ENCODE measurements at places on chromosomes 3 and 15. TPM values are rescaled to one million over a fixed set of nuclear protein-coding genes. Genes with fewer than 3 reads are reported as not detected.

The VPS39 gene
- total RNA-seq: 63.3 TPM

The TIMMDC1 gene
- total RNA-seq: 83.5 TPM

The CYP8B1 gene
- not detected for total RNA-seq

The MRPS11 gene
- 24.9 TPM for total RNA-seq

The LRRC58 gene
- 19.2 TPM for total RNA-seq

The CAMP gene
- total RNA-seq: 0.90 TPM

DNA sequence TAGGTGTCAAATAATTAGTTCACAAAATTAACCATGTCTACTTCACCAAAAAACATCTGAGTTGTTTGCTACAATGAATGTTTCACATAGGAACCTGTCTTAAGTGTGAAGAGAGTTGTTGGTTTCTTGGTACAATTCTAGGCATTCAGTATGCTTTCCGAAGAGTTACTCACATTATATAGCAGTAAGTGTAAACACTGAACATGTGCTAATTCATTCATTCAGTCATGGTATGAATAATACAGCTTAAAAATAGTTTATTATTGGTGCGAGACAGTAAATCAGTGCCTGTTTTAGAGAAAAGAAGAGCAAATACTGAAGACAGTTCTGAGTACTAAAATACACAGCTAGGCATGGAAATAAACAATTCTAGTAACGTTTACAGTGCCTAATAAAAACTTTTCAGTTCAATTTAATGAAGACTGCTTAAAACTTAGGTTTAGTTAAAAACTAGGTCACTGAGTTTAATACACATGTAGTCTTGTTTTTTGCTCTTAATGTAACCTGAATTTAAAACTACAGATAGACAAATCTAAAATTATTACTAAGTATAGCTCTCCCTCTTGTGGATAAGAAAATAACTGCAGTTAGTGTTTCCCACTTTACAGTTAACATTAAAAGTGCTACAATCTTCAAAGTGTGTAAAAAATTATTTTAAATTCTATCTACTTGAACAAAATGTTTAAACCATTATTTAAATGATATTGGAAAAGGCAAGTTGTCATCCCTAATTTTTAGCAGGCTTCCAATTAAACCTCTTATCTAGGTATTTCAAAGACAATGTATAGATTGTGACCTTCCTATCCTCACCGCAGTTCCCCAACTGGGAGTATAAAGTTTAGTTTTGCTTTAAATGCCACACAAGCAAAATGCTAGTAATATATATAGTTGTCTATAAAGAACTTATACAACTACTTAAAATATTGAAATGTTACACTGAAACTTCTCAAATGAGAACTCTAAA lies 20.1 kb upstream of the ZCWPW2 start:
- no peaks in the 10 kb centered on the region for H3K4me1 ChIP-seq
- no peaks in the 10 kb centered on the region for H3K27me3 ChIP-seq

DNA sequence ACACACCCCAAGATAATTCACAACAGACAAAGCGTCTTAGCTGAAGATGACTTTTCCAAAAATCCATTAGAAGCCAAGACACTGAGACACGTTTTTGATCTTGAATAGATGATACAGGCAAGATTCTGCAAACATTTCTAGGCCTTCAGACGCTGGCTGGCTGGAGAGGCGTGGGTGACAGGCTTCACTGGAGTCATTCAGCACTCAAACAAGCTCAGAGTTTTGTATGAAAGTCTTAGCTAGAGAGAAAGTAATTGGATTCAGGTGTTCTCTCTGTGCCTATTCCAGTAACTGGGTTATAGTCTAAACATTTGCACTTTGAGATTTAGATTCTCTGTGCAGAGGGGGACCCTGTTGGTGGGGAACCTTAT lies 147.7 kb upstream of the BHLHE40 start:
- H3K4me3 ChIP-seq: no peak overlapping the region
- DNase-seq: no peak
- H3K4me1 ChIP-seq: no peaks in the 10 kb centered on the region
- H3K36me3 ChIP-seq: no peaks in the 10 kb centered on the region

DNA sequence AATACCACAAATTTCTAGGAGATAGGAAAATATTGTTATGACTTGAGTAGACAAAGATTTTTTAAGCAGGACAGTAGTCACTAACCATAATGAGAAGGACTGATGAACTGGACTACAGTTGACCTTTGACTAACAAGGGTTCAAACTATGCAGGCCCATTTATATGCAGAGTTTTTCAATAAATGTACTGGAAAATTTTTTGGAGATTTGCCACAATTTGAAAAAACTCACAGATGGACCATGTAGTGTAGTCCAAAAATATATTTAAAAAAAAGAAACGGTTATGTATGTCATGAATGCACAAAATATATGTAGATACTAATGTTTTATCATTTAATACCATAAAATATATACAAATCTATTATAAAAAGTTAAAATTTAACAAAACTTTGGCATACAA lies 151.8 kb downstream of the LRRN1 start:
- H3K27me3 ChIP-seq: no peaks in the 10 kb centered on the region
- no peak for DNase-seq
- no peaks in the 10 kb centered on the region for H3K4me1 ChIP-seq
- H3K27ac ChIP-seq: no peak overlapping the region

DNA sequence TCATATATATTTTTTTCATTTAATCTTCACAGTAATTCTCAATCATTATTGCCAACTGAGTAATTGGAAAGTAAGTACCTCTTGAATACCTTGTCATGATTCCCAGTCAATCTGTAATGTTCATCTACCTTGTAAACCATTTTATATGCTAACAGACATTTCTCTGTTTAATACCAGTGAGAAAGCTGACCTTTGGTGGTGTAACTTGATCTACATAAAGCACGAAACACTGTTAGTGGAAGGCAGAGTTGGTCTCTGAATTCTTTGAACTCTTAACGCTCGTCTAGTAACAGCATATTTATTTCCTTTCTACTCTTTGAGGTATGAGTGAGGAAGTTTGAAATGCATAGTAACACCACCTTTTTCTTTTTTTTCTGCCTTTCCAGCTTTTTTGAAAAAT lies 59.5 kb downstream of the SLC25A26 start:
- no peak overlapping the region for H3K4me3 ChIP-seq
- no peaks in the 10 kb centered on the region for H3K36me3 ChIP-seq
- DNase-seq: no peak
- no peaks in the 10 kb centered on the region for H3K4me1 ChIP-seq
- H3K27me3 ChIP-seq: no peaks in the 10 kb centered on the region

DNA sequence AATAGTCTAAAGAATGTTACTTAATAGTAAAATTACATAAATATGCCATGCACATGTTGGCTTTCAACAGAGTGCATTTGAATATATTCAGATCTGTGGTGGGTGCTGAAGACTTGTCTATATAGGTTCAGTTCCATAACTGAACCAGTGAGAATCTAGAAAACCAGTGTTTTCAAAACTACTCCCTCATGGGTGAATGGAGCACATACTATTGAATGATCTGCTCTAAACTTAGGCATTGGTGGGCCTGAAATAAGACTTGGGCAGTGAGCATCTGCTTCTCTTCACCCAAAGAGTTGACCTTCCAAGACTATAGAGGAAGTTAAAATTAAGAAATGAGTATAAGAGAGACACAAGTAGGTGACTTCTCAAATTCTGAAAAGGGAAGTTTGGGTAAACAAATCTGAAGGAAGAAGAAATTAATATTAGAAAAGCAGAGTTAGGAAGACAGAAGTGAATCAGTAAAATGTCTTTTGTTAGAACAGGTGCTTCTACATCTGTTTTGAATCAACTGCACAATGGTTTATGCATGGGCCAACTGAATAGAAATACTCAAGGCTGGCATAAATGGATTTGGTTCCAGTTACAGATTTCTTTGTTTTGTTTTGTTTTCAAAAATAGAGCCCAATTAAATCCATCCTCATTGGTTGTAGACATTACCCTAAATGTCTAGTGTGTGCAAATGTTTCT lies 19.3 kb downstream of the ALCAM start:
- no peak for DNase-seq
- peaks cover 2% of the 10 kb centered on the region for H3K4me1 ChIP-seq

- H3K36me3 ChIP-seq: no peaks in the 10 kb centered on the region
- no peaks in the 10 kb centered on the region for H3K27me3 ChIP-seq
- no peak overlapping the region for H3K27ac ChIP-seq
- no peak overlapping the region for H3K4me3 ChIP-seq
- no peak for DNase-seq
Measured at GRCh38 chr15:53746101-53746500, 13.4 kb downstream of the WDR72 start.

DNA sequence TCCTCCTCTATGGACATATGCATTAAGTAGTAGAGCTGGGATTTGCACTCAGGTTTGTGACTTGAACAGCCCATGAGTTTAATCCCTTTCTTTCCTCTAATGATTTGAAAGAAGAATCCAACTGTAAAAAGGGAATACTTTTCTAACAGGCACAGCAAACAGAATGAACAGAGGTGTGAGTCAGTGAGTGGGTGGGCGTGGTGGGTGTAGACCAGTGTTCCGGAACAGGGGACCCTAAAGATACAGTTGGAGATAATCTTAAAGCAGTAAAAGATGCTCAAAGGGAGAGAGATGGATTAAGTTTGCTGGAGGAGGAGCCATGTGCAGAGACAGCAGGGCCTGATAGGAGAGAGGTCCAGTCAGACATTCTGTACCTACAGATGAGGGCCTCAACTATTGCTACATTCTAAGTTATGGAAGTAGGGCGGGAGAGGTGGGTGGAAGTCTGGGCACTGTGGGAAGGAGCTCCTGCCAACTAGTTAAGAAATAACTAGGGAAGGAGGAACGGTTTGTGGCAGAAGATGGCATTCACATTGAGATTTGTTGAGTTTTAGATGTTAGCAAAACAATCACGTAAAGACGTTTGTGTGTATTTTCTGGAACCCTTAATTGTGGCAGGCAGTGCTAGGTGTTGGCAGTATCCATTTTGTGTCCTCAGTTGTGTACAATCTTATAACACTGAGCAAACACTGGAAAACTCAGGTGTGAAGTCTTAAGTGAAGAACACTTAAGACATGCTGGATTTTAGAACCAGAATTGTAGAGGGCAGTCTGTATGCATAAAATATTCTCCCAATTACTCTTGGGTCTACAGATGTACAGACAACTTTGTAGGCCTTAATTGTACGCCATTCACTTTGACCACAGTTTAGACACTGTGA lies 511.0 kb downstream of the GRM7 start:
- no peaks in the 10 kb centered on the region for H3K27me3 ChIP-seq
- no peak overlapping the region for H3K27ac ChIP-seq
- no peak overlapping the region for H3K4me3 ChIP-seq
- no peaks in the 10 kb centered on the region for H3K36me3 ChIP-seq
- no peak for DNase-seq
- H3K4me1 ChIP-seq: no peaks in the 10 kb centered on the region

GRCh38 chr15:39908186-39908585 lies 11.9 kb downstream of the GPR176 start:
- no peak overlapping the region for H3K4me3 ChIP-seq
- no peak for DNase-seq
- H3K27ac ChIP-seq: no peak overlapping the region
- H3K36me3 ChIP-seq: no peaks in the 10 kb centered on the region
- H3K4me1 ChIP-seq: no peaks in the 10 kb centered on the region
- H3K27me3 ChIP-seq: no peaks in the 10 kb centered on the region

GRCh38 chr3:16370872-16371740 lies 106.1 kb downstream of the OXNAD1 start:
- H3K27me3 ChIP-seq: no peaks in the 10 kb centered on the region
- H3K4me1 ChIP-seq: peaks cover 6% of the 10 kb centered on the region
- no peaks in the 10 kb centered on the region for H3K36me3 ChIP-seq
- no peak overlapping the region for H3K4me3 ChIP-seq
- no peak for DNase-seq
- peak overlapping the region; percentile 77 for H3K27ac ChIP-seq

DNA sequence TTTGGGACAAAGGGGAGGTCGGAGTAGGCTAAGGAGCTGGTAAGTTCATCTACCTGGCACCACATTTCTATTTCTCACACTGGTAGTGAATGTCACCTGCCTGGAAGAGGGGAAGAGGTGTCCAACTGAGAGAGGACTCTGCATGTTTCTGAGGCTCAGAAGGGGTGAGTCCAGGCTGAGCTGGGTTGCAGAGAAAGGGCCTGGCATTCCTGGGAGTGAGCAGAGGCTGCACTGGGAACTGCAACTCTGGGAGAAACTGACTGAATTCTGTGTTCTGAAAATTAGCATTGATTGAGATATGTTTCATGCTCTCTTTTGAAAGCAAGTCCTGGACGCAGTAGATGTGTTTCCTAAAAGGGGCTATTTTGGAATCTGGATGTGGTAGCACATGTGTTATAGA lies 32.3 kb upstream of the ARNT2 start:
- no peak for DNase-seq
- H3K36me3 ChIP-seq: no peaks in the 10 kb centered on the region
- H3K4me3 ChIP-seq: no peak overlapping the region
- H3K4me1 ChIP-seq: peaks cover 1% of the 10 kb centered on the region
- no peak overlapping the region for H3K27ac ChIP-seq

DNA sequence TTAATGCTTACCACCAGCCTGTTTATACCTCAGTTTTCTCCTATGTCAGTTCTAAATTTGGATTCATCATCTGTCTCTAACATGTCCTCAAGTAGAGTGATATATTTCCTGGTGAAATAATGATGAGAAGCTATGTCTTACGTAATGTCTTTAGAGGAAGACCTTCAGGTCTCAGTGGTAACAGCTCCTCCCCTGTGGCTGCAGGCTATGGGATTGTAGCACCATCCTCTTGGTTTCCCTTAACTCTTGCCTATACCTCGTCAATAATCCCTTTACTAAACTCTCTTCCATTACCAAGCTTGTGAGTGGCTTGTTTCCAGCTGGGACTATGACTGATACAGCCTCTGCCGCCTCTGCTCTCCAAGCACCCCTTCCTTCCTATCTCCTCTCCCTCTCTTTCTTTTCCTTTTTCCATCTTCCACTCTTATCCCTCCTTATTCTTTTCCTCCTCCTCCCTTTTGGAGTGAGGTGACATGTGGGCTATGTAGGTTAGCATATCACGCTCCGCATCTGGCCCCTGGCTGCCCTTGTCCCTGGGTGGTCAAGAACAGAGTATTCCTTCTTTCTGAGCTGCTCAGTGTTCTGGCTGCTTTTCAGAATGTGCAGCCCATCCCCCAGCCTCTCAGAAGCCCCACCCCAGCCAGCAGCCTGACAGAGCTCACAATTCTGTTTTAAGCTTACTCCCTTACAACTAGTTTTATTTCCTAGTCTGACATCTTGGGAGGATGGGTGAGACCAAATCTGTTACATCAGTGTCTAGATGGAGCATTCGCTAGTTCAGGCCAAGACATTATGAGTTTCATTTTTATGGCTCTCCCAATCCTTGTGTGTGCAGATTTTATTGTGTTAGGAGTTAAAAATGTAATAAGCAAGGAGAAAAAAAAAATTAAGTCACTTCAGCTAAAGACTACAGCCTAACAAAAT lies 75.0 kb upstream of the RNU6-1 start:
- no peak overlapping the region for H3K4me3 ChIP-seq
- no peaks in the 10 kb centered on the region for H3K27me3 ChIP-seq
